ENCODE measurements at places on chromosomes 11 and 22. TPM values are rescaled to one million over a fixed set of nuclear protein-coding genes. Genes with fewer than 3 reads are reported as not detected.

The GRAP2 gene
- 10.1 TPM for total RNA-seq

The KRTAP5-11 gene
- total RNA-seq: not detected

The GUCY1A2 gene
- 1.3 TPM for total RNA-seq

The DNAJC4 gene
- total RNA-seq: 26.9 TPM

The NXPE1 gene
- total RNA-seq: not detected

The CD3D gene
- not detected for total RNA-seq

The CLDN5 gene
- 34.2 TPM for total RNA-seq

The PLAAT4 gene
- total RNA-seq: 3.3 TPM

All from suprapubic skin (tissue), 4 donors.